ENCODE measurements at places on chromosomes 11 and 22. TPM values are rescaled to one million over a fixed set of nuclear protein-coding genes. Genes with fewer than 3 reads are reported as not detected.

DNA sequence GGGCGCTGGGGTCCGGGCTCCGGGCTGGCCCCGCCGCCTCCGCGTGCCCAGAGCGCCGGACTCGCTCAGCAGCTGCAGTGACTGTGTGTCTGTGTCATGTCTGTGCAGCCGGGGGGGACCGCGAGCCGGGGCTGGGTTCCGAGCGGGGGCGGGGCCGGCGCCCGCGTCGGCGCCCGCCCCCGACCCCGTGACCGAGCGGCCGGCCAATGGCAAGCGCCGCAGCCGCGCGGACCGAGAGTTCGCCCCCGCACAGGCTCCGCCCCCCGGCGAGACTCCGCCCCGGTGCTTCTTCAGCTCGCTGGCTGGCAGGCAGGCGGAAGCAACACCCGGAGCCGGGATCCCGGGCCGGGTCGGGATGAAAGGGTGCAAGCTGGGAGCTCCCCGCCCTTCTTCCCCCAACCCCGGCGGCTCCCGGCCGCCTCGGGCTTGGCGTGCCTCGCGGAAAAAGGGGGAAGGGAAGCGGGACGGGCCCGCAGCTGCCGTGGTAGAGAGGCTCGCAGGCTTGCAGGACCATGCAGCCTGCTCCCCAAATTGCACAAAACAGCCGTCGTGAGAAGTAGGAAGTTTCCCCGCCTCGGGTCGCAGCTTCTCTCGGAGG, 750 bp upstream of the LARGE1 start:
- H3K27me3 ChIP-seq: peaks cover 65% of the 10 kb centered on the region
- H3K4me3 ChIP-seq: peak overlapping the region; percentile 54
- peaks cover 7% of the 10 kb centered on the region for H3K4me1 ChIP-seq
- DNase-seq: peak; percentile 97

DNA sequence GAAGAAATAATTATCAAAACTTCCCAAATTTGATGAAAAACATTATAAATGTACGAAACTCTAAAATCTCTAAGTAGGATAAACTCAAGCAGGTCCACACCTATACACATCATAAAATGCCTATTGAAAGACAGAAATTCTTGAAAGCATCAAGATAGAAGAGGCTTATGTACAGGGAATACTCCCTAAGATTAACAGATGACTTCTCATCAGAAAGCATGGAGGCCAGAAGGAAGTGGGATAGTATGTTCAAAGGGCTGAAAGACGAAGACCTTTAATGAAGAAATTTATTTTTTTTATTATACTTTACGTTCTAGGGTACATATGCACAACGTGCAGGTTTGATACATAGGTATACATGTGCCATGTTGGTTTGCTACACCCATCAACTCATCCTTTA, 45.3 kb upstream of the KCNA4 start:
- H3K27me3 ChIP-seq: no peaks in the 10 kb centered on the region
- no peaks in the 10 kb centered on the region for H3K36me3 ChIP-seq

The SLC43A1 gene
- total RNA-seq: 25.3 TPM

The ZNF70 gene
- total RNA-seq: 5.9 TPM

The CHRNA10 gene
- 1.5 TPM for total RNA-seq

GRCh38 chr11:130892861-130893260, 23.4 kb downstream of the SNX19 start:
- no peaks in the 10 kb centered on the region for H3K27me3 ChIP-seq
- no peak for DNase-seq
- H3K4me3 ChIP-seq: no peak overlapping the region
- peaks cover 11% of the 10 kb centered on the region for H3K4me1 ChIP-seq

The FGF3 gene
- not detected for total RNA-seq

GRCh38 chr11:34354782-34355181, 3.0 kb downstream of the ABTB2 start:
- DNase-seq: no peak
- H3K27ac ChIP-seq: no peak overlapping the region
- H3K36me3 ChIP-seq: no peaks in the 10 kb centered on the region
- peaks cover 12% of the 10 kb centered on the region for H3K4me1 ChIP-seq

DNA sequence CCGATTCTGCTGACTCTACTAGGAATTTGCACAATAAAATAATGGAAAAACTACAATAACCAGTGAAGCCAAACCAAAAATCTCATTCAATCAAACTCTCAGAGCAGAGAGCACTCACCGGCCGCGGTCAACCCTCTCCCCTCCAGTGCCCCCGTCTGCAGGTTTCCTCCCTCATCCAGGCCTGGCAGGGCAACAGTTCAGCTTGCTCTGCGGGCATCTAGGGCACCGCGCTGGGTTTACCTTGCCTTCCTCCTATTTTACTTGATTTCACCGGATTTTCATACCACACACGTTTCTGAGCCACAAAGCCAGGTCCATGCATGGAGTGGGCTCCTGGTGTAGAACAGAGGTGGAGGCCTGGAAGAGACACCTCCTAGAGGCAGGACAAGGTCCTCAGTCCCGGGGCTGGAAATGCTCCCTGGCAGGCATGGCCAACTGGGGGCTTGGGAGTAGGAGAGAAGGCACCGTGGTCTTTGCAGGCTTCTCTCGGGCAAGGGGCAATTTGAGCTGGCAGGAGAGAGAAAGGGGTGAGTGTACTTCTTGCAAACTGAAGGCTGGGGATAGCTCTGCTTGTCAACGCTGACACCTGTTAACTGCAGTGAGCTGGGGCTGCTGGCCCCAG, 938.4 kb downstream of the BRD1 start:
- peaks cover 42% of the 10 kb centered on the region for H3K27me3 ChIP-seq
- no peaks in the 10 kb centered on the region for H3K4me1 ChIP-seq
- H3K27ac ChIP-seq: no peak overlapping the region
- no peak overlapping the region for H3K4me3 ChIP-seq
- no peaks in the 10 kb centered on the region for H3K36me3 ChIP-seq
- DNase-seq: no peak

DNA sequence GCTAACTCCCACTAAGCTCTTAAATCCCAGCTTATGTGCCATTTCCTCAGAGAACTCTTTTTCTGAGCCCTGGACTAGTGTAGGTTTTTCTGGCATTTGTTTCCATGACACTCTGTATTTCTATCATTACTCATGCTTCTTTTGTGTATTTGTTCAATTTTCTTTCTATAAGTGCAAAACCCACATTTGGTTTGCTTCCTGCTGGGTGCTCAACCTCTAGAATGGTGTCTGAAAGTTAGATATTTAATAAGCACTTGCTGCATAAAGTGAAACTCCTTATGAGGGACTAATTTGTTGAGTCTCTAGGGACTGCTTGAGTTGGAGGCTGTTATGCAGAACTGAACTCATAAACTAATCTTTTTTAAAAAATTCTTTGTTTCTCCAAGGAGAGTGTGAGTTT, 68.6 kb downstream of the SYT9 start:
- no peak for DNase-seq
- H3K27me3 ChIP-seq: no peaks in the 10 kb centered on the region
- H3K36me3 ChIP-seq: no peaks in the 10 kb centered on the region

GRCh38 chr11:57207168-57207567, 25.4 kb downstream of the LRRC55 start:
- no peaks in the 10 kb centered on the region for H3K36me3 ChIP-seq
- H3K4me1 ChIP-seq: peaks cover 11% of the 10 kb centered on the region
- H3K4me3 ChIP-seq: no peak overlapping the region
- H3K27ac ChIP-seq: no peak overlapping the region

DNA sequence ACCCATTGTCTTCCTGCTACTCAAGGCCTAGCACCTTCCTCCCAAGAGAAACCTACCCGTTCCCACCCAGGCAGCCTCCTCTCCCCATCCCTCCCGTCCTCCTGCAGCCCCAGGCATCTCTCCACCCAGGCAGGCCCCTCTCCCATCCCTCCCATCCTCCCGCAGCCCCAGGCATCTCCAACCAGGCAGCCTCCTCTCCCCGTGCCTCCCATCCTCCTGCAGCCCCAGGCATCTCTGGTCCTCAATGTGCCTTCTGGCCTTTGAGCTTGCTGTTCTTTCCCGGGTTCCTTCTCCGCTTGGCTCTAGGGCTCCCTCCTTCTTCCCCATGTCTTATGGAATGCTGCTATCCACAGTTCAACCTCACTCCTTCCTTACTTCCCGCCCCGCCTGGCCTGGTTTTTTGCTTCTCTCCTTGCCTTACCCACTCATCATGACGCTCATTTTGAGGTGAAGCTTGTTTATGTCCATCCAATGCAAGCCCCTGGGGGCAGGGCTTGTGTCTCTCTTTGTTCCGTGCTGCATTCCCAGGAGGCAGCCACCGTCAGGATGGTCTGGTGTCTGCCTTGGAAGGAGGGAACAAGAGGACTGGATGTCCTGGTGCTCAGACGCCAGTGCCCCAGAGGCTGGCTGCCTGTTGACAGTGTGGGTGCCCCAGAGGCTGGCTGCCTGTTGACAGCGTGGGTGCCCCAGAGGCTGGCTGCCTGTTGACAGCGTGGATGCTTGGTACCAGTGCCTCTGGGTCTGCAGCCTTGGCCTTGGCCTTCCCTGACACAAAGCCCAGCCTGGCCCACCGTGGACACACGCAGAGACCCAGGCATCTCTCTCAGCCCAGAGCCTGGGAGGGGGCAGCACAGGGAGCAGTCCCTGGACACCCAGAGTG, 815.7 kb downstream of the BRD1 start:
- H3K36me3 ChIP-seq: no peaks in the 10 kb centered on the region
- H3K27ac ChIP-seq: no peak overlapping the region
- no peaks in the 10 kb centered on the region for H3K27me3 ChIP-seq
- H3K4me1 ChIP-seq: no peaks in the 10 kb centered on the region
- H3K4me3 ChIP-seq: no peak overlapping the region

DNA sequence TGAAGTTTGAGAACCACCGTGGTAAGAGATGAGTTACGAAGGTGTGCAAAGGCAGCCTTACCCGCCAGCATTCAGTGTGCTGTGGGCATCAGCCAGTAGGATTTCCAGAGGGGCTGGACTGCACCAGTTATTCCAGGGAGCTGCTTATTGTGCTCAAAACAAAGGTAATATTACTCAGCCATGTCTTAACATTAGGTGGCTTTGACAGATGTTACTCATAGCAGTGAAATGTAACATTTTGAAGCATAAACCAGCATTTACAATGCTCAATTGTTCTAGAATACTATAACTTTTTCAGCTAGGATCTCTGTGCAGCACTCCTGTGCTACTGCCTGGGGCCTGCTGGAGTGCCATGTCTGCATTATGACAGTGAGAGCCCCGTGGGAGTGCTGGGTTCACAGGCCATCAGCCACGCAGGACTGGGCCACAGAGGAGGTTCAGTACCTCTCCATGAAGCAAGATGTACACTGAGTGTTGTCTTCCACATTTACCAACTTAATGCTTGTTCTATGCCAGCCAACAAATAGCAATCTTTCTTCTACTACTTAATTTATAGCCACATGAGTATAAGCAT, 238.1 kb downstream of the CADM1 start:
- H3K4me3 ChIP-seq: no peak overlapping the region
- H3K27ac ChIP-seq: no peak overlapping the region
- H3K4me1 ChIP-seq: no peaks in the 10 kb centered on the region

GRCh38 chr11:77244277-77245027, 57.0 kb downstream of the GDPD4 start:
- H3K27me3 ChIP-seq: no peaks in the 10 kb centered on the region
- no peak for DNase-seq
- no peak overlapping the region for H3K27ac ChIP-seq
- no peaks in the 10 kb centered on the region for H3K4me1 ChIP-seq
- H3K4me3 ChIP-seq: no peak overlapping the region

The MFNG gene
- total RNA-seq: 24.4 TPM

DNA sequence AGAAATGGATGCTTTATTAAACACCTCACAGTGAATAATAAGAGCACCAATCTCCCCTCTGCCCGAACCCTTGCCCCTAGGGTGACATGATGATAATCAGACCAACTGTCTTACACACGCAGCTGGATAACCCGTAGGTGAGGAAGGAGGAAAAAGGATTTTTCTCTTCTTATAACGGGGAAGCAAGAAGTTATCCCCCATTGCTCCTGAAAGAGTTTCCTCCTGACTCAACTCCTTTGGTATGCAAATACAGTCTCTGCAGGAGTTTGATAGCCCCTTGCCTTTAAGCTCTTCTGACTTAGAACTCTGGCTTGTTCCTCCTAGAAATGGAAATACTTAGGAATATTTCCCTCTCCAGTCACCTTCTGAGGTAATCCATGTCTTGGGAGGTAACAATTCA, 455.8 kb downstream of the TMEM135 start:
- no peaks in the 10 kb centered on the region for H3K36me3 ChIP-seq
- no peak overlapping the region for H3K4me3 ChIP-seq
- no peaks in the 10 kb centered on the region for H3K4me1 ChIP-seq
- no peaks in the 10 kb centered on the region for H3K27me3 ChIP-seq
- no peak for DNase-seq

DNA sequence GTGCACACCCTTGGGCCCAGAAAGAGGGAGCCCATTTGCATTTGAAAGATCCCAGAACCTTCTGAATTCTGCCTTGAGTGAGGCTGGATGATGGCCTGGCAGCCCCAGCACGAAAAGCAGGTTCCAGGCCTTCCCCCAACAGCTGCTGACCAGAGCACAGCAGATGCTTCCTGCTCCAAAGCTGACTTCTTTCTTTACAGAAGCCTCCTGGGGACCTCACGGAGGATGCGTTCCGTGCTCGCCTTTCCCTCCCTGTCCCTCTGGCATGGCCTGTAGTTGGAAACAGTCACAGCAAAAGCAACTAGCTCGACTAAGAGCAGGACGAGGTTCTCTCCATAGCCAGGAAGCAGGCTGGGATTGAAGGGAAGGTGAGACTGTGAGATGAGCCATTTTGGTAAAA, 107.7 kb upstream of the B3GAT1 start:
- H3K36me3 ChIP-seq: no peaks in the 10 kb centered on the region
- H3K27ac ChIP-seq: no peak overlapping the region
- H3K4me1 ChIP-seq: no peaks in the 10 kb centered on the region
- H3K4me3 ChIP-seq: no peak overlapping the region
- DNase-seq: peak; percentile 13
- H3K27me3 ChIP-seq: peaks cover 27% of the 10 kb centered on the region

GRCh38 chr11:23272095-23272494, 411.8 kb upstream of the CCDC179 start:
- H3K27ac ChIP-seq: no peak overlapping the region
- no peak overlapping the region for H3K4me3 ChIP-seq
- no peaks in the 10 kb centered on the region for H3K27me3 ChIP-seq
- DNase-seq: no peak
- H3K4me1 ChIP-seq: no peaks in the 10 kb centered on the region
- H3K36me3 ChIP-seq: no peaks in the 10 kb centered on the region

DNA sequence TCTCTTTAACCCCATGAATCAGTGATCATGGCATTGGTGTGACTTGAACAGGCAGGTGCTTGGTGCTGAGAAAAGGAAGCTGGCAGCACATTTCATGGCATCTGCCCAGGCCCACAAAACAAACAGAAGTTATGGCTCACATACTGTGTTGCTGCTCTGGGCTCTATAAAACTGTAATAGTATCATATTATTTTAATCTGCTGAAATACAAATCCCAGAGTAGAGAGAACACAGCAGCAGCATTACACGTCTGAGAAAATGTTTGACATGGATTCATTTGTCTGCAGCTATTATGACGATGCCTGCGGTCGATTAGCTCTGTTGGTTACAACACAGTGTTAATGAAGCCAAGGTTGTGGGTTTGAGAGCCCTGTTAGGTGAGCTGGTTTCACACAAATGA, 80.8 kb downstream of the ALX4 start:
- DNase-seq: no peak
- H3K27ac ChIP-seq: no peak overlapping the region
- no peaks in the 10 kb centered on the region for H3K27me3 ChIP-seq
- no peaks in the 10 kb centered on the region for H3K4me1 ChIP-seq
- no peaks in the 10 kb centered on the region for H3K36me3 ChIP-seq

Measured in left lung (tissue), 14 donors.